ENCODE measurements at places on chromosomes 6 and 20.

DNA sequence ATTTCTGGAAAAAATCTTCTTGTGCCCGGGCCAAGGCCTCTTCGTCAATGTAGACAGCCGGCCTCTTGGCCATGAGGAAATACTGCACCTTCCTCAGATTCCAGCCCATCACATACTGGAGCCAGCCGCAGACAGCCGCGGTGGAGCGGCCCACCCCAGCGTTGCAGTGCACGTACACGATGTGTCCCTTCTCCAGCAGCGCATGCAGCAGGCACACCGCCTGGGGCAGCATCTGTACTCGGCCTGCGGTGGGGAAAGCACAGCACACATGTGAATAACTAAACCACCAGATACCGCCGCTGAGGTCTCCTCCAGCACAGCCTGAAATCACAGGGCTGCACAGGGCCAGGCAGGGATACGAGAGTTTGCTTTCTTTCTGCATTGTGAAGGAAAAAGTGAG, 107.9 kb downstream of the EPM2A start:
- no peak for DNase-seq

GRCh38 chr20:33443006-33443511, 504 bp downstream of the SNTA1 start:
- DNase-seq = no peak

DNA sequence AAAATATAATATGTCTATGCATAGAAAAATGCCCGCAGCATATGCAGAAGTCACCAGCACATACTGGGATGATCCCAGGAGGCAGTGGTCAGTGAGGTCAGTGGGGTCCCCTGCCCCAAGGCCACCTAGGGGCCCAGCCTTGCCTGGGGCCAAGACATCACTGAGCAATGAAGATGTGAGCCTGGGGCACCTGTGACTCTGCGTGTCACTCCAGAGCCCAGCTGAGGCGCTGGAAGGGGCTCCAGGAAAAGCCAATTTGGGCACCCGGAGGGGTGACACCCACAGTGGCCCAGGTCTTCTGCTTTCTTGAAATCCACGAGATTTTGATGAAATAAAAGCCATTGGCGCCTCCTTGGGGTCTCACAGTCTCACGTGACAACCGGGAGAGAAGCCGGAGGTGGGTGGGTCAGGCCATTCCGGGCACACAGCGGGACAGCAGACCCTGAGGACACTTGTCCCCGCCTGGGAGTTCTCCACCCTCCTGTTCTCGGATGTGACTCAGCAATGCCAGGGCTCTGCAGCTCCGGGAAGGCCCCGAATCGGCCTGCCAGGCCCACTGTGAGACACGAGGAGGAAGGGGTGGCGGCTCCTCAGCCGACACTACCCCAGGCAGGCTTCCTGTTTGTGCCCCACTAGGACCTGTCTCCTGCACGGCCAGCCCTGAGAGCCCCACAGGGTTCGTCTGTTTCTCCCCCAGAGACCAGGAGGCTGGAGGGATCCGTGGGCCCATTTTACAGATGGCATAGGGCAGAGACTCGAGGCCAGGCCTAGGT, 24.4 kb upstream of the SLCO4A1 start:
- peak; percentile 89 for DNase-seq

DNA sequence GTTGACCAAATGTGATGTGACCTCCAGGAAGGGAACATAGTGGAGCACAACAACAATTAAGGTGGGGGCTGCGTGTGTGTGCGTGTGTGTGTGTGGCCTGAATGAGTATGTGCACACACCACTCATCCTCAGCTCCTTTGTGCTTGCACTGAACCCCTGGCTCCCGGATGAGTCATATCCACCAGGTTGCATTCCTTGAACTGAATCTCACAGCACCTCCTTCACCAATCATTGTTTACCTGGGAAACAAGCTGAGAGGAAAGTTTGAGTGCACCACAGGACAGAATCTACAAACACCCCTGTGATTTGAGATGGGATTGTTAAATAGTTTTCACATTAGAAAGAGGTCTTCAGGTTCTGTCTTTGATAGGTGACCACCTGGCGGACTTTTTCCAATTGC, 33.7 kb upstream of the GPR6 start:
- DNase-seq = no peak

- no peak for DNase-seq
Measured at GRCh38 chr20:17189976-17190695, 36.7 kb upstream of the PCSK2 start.

DNA sequence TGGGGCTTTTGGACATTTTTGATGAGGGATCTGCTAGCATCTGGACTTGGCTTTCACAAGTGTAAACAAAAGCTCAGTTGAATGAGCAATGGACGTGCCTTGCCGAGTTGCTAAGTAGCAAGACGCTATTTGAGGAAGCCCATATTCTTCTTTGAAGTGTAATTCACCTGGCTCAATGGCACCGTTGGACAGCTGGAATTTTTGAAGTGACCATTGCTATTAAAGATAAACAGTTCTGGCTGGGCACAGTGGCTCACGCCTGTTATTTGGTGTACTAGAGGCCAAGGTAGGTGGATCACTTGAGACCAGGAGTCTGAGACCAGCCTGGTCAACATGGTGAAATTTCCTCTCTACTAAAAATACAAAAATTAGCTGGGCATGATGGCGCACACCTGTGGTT, 88.8 kb upstream of the SOX4 start:
- DNase-seq = no peak

DNA sequence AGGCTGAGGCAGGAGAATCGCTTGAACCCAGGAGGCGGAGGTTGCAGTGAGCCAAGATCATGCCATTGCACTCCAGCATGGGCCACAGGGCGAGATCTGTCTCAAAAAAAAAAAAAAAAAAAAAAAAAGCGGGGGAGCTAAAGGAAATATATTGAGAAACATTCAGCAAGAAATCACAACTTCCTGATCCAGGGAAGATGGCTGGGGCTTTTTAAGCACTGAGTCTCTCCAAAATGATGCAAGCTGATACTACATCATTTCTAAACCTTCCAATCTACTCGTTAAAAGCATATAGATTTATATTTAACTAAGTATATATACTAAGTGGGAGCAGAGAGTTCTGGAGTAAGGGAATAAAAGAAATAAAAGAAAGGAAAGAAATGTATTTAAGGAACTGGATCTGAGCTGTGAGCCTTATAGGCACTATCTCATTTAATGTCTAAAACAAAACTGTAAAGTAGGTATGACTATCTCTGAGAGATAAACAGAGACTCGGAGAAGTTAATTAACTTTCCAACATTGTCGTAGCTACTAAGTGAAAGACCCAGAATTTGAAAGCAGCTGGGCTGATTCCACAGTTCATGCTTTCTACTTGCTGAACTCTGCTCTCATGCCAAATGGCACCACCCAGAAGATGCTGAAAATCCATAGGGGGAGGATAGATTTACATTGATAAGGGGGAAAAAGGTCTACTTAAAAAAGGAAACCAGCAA, 215.0 kb upstream of the MARCKS start:
- DNase-seq = no peak

DNA sequence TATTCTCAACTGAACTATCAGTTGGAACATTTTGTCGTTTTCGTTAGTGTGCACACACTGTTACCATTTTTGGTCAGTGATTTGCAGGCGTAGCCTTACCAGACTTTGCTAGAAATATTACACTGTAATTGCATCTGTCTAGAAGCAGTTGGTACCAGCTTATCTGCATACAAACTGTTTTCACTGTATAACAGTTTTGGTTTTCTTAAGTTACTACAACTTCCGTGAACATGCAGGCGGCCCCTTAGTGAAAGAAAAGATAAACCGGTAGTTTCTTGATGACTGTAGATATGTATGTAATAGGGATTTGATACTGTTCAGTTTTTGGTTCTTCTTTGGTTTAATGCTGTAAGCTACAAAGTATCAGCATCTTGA, 1.3 kb downstream of the DSTN start:
- DNase-seq = no peak

- DNase-seq = no peak
Measured at GRCh38 chr20:48622421-48622820, 205.4 kb downstream of the PREX1 start.

DNA sequence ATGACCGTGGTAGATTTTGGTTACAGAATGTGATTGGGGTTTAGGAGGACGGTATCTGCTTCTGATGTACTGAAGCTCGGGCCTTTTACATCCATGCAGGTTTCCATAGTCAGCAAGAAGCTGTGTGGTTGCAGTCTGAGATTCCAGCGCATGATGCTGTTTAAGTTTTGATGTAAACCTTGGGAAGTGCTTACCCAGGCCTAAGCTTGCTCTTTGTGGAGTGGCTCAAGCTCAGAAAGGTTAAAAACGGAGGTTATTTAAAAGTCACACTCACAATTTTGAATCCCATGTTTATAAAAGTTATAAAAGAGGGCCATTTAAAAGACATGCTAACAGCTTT, 121.4 kb downstream of the TIAM2 start:
- no peak for DNase-seq

GRCh38 chr6:152135755-152136448, 328.4 kb downstream of the ESR1 start:
- DNase-seq = no peak

GRCh38 chr20:26276554-26277210, 580.0 kb upstream of the ZNF337 start:
- DNase-seq = peak; percentile 46

- no peak for DNase-seq
Measured at GRCh38 chr6:107590378-107590777, 100.5 kb downstream of the SOBP start.

DNA sequence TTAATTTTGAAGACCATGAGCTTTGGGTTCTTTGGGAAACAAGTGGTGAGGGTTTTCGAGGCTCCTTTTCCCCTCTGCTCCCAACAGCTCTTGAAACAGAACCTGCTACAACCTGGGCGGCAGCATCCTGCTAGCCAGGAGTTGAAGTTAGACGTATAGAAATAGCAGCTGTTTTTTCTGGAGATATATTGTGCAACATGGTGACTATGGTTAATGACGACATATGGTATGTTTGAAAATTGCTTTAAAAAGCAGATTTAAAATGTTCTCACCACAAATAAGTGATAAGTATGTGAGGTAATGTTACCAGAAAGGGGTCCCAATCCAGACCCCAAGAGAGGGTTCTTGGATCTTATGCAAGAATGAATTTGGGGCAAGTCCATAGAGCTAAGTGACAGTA, 138.9 kb downstream of the PDE7B start:
- no peak for DNase-seq

GRCh38 chr6:14630016-14630415, 512.4 kb downstream of the CD83 start:
- DNase-seq = no peak

- no peak for DNase-seq
Measured at GRCh38 chr20:63497946-63498935, 642 bp downstream of the EEF1A2 start.

DNA sequence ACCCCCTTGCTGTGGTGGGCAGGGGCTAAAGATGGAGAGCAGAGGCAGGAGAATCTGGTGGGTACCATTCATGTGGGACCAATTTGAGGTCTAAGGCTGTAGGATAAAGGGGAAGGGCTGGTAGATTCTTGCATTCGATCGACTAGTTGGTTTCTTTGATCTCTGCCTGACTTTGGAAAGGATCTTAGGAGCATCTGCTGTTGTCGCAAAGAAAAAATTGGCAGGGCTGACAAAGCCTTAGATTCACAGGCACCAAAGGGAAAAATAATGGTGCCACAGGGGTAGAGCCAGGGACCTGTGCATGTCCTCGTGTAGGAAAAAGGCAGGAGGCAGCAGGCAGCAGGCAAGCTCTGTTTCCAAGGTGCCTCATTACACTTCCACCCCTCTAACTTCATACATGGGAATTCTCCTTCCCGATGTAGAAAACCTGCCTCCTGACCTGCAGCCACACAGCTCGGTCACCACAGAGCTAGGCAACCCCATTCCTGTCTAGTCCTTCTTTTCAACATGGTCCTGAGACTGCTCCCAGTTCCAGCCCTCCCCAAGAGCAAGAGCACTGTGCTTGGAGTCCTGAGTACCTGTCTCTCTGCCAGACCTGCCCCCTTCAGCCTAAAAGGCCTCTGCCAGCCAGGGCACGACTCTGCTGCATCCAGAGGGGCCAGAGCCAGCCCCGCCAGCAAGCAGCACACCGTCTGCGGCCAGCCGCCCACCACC, 71.9 kb downstream of the FGD2 start:
- no peak for DNase-seq

DNA sequence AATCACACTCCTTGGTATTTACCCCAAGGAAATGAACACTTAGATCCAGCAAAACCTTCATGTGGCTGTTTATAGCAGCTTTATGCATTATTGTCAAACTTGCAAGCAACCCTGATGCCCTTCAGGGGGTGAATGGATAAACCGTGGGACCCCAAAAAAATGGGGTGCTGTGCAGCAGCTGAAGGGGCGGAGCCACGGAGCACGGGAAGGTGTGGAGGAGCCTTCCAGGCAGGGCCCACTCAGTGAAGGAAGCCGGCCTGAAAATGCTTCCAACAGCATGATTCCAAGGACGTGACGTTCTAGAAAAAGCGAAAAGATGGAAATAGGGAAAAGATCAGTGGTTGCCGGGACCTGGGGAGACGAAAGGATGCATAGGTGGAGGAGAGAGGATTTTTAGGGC, 25.6 kb upstream of the FRMD1 start:
- DNase-seq = peak; percentile 36

DNA sequence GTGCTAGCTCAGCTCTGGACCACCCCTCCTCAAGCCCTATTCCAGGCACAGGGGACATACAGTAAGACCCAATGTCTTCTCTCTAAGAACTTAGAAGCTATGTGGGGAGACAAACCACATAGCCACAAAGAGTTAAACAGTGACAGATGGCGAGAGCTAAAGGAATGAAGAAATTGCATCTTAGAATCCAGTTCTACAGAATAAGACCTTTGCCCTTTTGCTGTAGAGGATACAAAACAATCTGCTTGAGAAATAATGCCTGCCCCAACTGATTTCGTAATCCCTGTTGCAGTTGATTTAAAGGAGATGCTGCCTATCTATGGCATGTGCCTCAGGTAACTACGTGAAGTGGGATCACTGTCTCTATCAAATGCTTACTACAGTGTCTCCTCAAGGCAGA, 31.2 kb downstream of the TNFRSF21 start:
- no peak for DNase-seq

DNA sequence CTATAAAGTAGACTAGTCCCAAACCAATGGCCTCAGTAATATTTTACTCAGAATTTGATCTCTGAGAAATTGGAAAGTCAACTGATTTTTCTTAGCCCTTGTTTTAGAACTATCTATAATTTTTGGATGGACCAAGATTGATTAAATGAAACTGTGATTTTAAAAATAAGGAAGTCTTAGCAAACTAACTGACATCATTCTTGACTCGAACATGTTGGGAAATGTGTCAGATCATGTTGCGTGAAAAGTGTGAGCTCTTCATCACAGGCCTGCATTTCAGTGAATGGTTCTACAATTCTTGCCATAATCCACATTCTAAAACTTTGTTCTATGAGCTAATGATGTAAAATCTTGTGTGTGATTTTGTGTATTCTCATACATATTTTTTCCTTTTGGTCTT, 11.0 kb downstream of the TNFAIP3 start:
- no peak for DNase-seq

DNA sequence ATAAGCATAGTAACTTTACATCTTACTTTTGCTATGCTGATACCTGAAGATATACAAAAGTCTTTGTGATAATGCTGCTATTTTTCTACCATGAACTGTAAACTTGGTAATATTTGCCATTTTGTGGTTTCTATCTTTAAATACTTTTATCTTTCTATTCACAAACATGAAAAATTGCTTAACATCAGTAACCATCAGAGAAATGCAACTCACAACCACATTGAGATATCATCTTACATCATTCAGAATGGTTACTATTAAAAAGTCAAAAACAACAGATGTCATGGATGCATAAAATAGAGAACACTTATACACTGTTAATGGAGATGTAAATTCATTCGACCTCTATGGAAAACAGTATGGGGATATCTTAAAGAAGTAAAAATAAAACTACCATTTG, 112.0 kb downstream of the TRDN start:
- DNase-seq = no peak

Data from RWPE2 (cell line).